HS-5 (cell line): ENCODE measurements at places on chromosomes 6 and 20.

GRCh38 chr20:62352402-62353288, 14.5 kb downstream of the LAMA5 start:
- DNase-seq: no peak

DNA sequence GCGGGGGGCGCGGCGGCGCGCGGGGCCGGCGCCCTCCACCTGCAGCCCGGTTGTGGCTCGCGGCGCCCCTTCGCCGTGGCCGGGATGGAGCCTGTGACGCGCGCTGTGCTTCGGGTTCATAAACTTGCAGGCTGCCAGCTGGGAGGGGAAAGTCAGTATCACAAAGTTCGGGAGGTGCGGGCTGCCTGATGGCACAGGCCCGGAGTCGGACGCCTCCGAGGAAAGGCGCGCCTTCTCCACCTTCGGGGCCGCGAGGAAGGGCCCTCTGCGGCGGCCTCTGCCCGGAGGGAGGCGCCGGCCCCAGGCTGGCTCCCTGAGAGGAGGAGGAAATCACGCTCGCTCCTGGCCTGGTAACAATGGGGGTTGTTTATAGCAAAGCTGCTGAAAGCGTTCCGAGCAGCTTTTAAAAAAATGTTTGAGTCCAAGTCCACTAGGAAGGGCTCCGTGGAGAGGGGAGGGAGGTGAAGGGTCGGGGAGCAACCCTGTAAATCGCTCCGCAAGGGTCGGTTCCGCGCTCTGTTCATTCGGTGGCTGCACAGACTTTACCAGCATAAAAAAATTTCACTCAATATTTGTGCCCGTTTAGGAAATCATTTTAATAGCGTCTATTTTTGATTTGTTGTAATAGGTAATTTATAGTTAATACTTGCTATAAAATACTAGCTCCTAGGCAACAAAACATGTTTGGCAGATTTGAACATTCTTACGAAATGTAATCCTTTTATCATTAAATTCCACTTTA, 1.0 kb downstream of the AFDN start:
- no peak for DNase-seq

- DNase-seq: no peak
These were observed 49.9 kb upstream of the TAGAP start for GRCh38 chr6:159094444-159095252.

GRCh38 chr20:57748601-57749130, 38.9 kb upstream of the PMEPA1 start:
- DNase-seq: peak; percentile 52

GRCh38 chr20:63686492-63687321, 9.7 kb upstream of the TNFRSF6B start:
- peak; percentile 59 for DNase-seq

GRCh38 chr6:87968435-87969278, 79.0 kb upstream of the SPACA1 start:
- DNase-seq: no peak

DNA sequence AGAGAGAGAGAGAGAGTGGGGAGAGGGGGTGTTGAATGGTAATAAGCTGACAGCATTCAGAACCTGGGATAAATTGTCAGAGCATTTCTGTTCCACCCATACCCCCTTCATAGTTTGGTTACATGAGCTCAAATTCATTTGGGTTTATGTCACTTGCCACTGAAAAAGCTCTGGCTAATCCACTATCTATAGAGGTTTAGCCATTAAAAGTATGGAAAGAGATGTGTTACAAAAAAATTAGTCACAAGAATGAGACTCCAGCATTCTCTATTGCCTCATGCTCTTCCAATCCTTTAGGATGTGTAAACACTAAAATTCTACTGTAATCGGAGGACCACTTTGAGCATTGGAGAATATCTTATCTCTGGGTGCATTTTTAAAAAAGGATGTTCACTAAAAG, 297.6 kb upstream of the TCF21 start:
- no peak for DNase-seq

DNA sequence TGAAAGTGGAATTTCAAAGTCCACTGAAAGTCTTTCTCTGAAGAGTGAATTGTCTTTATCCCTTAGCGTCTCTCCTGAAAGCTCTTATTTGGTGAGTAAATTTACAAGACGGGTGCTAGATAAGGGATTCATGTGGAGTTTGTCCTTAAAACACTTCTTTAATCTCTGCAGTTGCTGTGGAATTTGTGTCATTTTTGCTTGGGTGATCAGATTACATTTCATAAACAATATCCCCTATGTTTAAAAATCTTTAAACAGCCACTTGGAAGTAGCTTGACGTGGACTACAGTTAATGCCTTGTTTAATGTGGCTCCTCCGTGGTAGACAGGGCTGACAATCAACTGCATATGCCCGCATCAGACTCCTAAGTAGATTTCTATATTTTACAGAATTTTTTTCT, 175.4 kb upstream of the ZNF217 start:
- DNase-seq: no peak

- DNase-seq: no peak
These were observed 17.8 kb upstream of the GSTA5 start for GRCh38 chr6:52858416-52858815.

GRCh38 chr6:132633362-132633761, 9.3 kb upstream of the TAAR2 start:
- DNase-seq: no peak

- no peak for DNase-seq
These were observed 309.8 kb upstream of the SUPT3H start for GRCh38 chr6:45687570-45687969.

DNA sequence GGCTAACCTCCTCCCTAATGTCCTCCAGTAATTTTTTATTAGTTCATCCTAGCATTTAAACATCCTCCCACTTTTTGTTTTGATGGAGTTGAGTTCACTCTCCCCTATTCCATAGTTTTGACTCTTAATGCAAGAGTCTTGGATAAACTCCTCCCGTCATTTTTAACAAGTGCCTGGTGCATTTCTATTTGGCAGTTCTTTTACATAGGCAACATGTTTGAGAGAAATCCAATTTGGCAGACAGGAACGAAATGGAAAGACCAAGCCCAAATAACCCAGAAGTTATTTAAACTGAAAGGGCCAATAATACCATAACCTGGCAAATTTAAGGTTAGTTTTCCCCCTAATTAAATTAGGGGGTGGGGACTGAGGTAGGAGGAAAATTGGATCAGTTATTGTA, 291.5 kb upstream of the MANEA start:
- no peak for DNase-seq

- peak; percentile 11 for DNase-seq
These were observed 433.7 kb upstream of the RGS17 start for GRCh38 chr6:153564803-153565202.

DNA sequence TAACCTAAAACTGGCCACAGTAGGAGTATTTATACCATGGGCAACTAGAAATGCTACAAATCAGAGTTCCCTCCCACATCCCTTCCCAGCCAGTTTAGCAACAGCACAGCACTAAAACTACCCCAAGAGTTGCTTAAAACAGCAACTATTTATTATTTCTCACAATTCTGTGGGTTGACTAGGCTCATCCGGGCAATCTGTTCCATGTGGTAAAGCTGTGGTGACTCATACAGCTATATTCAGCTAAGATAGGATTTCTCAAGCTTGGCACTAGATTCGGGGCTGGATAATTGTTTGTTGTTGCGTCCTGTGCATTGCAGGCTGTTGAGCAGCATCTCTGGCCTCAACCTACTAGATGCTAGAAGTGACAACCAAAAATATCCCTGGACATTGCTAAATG, 8.6 kb upstream of the HECA start:
- DNase-seq: peak; percentile 39

DNA sequence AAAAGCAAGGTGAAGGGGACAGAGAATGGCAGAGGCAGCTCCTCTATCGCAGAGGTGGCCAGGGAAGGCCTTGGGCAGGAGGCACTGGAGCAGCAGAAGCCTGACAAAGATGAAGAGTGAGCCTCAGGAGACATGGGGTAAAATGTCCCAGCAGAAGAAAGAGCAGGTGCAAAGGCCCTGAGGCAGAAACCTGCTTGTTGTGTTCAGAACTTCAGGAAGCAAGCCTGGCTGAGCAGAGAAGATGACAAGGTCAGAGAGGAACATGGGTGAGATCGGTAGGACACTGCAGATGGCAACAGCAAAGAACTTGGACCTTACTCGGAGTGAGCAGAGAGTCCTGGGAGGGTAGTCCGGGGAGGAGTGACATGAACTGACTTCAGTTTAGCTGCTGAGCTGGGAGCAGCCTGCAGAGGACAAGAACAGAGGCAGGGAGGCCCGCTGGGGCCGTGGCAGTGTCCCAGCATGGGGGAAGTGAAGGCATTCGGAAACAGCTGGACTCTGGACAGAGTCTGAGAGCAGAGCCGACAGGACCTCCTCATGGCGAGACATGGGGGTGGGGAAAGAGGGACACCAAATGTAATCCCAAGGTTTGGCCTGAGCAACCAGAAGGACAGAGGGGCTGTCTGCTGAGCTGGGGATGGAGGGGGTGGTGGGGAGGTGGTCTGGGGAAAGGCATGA, 106.3 kb downstream of the PREX1 start:
- DNase-seq: no peak

DNA sequence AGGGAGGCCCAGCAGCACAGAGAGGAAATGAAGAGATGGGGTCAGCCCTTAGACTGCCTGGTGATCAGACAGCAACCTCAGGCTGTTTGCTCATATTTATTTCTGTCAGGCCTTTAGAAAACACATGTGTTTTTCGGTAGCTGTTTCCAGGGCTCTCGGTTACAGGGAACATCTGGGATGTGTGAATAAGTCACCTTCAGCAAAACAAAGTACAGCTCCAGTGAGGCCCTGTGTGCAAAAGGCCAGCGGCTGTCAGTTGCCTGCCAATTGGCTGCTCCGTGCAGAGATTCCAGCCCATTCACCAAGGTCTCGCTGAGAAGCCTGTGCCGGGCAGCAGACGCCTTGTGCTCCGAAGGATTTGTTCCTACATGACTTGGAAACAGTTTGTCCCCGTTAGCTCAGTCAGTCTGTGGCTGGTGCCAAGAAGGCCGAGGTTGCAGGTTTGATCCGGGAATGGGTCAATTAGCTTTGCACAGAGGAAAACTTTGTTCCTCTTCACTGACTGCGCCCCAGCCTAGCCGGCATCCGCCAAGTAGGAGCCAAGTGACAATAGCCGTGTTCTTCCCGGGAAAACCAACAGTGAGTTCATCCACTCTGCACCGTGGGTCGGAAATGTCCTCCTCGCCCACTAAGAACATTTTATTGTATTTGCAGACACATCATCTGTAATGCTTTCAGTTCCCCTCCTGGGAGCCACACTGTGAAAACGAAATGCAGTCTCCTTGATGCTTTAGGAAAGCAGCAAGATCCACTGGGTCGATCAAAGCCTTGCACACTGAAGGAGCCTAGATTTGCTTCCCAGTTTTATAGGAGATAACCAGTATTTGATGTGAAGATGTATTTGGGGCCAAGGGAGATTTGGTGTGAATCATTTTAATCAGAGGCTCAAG, 315.4 kb upstream of the CDYL start:
- no peak for DNase-seq

DNA sequence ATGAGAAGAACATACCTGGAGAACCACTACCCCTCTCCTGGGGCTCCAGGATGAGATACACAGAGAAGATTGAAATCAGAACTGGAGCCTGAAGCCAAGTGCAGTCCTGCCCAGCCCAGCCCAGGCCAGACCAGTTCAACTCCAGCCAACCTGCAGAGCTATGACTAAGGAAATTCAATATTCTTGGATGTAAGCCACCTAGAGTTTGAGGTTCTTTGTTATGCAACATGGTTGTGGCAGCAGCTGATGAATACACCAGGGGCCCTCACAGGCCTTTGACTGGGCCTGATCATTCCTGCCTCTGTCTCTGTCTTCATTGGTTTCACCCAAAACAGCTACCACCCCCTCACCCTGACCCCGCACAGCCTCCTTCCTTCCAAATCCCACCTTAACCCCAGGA, 167.8 kb downstream of the LRFN2 start:
- no peak for DNase-seq

DNA sequence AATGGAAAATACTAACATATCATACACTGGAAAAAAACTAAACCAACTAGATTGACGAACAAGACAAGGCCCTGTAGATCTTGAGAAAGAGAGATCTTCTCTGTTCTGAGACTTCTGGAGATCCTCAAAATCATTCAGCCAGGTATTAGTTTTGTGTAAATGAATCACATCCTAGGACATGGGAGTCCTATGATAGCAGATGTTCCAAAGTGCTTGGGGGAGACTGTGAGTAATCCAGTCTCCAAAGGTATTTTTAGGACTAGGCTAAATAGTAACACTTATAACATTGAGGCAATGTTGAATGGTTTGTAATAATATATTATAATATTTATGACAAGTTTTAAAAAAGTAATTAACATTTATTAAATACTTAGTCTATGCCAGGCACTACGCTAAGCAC, 275.0 kb downstream of the BTBD9 start:
- no peak for DNase-seq

GRCh38 chr20:8854571-8854970, 214.3 kb upstream of the PLCB4 start:
- no peak for DNase-seq

GRCh38 chr6:155472886-155473285, 17.2 kb upstream of the NOX3 start:
- DNase-seq: no peak

- no peak for DNase-seq
These were observed 169.1 kb upstream of the PMEPA1 start for GRCh38 chr20:57878786-57879424.

GRCh38 chr6:125008261-125008703, 46.0 kb downstream of the RNF217 start:
- DNase-seq: no peak

GRCh38 chr6:116446399-116446798, 14.8 kb upstream of the CALHM6 start:
- DNase-seq: no peak

- DNase-seq: no peak
These were observed 366.2 kb downstream of the ZFAND3 start for GRCh38 chr6:38185752-38186151.

DNA sequence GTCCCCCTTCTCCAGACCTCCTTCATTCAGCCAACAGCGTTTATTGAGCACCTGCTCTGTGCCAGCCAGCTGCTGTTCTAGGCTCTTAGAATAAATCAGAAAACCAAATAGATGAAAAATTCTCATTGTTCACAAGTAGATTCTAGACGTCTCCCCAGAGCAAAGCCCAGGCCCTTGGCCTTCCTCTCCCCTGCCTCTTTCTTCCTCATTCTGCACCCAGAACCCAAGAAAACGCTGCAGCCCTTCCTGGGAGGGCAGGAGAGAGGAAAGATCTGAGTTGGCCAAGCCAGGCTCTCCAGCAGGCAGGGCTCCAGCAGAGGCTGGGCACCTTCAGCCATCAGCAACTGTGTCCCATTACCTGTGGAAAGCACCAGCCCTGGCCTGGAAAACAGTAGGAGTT, 12.0 kb upstream of the BPI start:
- DNase-seq: no peak

DNA sequence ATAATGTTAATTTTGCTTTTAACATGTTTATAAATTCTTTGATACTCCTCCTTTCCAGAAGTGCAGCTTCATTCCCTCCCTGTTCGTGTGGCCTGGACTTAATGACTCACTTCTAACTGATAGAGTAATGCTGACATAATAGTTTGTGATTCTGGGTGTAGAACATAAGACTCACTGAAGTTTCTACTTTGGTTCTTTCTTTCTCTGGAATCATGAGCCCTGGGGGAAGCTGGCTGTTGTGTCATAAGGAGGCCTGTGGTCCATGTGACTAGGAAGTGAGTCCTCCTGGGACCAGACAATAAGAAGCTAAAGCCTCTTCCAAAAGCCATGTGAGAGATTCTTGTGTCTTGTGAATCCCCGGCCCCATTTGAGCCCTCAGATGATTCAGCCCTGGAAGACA, 30.5 kb upstream of the HLA-G start:
- peak; percentile 19 for DNase-seq
